Activated CD8-positive, alpha-beta memory T cell treated with anti-CD3 and anti-CD28 coated beads for 1 hour (primary cell): ENCODE measurements at places on chromosomes 7 and 10.

- DNase-seq: no peak
Observed at GRCh38 chr10:130230036-130230435, 93.8 kb downstream of the GLRX3 start.

GRCh38 chr7:42107484-42108240, 129.3 kb downstream of the GLI3 start:
- no peak for DNase-seq

DNA sequence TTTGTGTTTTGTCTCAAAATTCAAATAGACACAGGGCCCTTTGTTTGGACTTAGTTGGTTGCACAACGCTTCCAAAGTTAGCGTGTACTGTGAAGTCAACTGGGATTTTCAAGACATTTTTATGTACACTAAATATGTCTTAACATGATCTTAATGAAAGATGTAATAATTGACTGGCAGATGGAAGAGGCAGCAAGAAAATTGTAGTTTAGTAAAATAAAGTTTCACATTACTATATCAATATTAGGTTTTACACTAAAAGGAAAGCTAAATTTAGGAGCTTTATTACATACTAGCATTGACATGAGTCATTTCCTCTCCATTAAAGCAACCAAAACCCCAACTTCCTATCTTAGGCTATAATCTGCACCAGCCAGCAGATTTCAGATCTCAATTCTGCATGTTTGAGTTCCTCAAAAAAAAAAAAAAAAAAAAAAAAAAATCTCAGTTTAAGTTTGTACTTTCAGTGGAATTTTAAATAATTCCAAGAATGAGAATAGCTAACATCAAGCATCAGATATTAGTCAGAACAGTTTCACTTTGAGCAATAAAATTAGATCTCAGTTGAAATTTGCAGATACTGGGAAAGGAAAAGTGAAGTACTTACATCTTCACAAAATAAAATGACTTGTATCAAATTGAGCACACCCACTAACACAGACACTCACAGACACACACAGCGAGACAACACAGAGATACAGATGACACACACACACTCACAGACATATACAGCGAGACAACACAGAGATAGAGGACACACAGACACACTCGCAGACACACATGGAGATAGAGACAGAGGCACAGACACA, 346.6 kb upstream of the KLF6 start:
- DNase-seq: no peak

DNA sequence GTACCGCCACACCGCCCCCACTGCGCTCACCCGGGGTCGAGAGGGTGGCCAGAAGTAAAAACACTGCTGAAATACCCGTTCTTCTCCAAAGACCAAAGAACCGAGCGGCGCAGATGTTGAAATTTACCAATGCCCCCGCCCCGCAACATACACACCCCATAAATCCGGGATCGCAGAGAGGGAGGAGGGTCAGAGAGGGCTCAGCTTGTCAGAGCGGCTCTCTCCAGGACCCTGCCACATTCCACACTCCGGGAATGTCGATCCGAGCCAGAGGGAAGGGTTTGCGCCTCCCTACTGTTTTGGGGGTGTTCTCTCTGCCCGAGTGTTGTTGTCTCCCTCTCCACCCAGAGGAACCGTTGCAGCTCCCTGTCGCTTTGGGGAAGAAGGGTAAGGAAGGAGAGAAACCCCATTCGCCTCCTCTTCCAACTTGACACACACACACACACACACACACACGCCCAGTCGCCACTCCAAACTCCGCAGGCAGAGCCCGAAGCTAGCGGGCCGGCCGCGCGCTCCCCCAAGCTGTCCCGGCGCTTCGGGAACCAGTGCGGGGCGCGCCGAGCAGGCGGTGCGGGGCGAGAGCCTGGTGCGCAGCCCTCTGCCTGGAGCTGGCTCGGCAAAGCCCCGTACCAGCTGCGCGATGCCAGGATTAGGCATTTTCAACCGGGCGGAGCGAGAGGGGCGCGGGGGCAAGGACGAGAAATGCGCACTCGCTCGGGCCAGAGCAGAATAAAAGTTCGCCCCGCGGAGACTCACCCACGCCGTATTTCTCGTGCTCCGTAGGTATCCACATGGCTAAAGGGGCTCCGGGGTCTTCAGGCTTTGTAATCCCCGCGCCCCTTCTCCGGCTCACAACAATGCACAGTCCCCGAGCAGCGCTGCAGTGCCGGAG, 609 bp downstream of the DOCK4 start:
- peak; percentile 11 for DNase-seq

GRCh38 chr10:73439055-73439454, 5.7 kb upstream of the MSS51 start:
- DNase-seq: no peak

DNA sequence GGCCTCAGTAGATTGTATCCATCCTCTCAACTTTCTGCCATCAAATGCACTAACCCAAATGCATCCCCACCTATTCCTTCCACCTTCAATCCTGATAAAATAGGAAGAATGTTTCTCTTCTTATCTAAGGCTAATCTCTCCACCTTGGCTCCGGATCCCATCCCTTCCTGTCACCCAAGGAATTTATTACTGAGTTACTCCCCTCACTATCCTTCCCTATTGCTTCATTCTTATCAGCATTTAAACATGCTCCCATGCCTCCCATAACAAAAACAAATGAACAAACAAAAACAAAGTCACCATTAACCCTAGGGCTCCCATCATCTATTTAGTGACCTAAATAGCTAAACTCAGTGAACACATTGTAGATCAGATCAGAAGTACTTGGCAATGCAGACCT, 25.3 kb downstream of the AASS start:
- DNase-seq: no peak

DNA sequence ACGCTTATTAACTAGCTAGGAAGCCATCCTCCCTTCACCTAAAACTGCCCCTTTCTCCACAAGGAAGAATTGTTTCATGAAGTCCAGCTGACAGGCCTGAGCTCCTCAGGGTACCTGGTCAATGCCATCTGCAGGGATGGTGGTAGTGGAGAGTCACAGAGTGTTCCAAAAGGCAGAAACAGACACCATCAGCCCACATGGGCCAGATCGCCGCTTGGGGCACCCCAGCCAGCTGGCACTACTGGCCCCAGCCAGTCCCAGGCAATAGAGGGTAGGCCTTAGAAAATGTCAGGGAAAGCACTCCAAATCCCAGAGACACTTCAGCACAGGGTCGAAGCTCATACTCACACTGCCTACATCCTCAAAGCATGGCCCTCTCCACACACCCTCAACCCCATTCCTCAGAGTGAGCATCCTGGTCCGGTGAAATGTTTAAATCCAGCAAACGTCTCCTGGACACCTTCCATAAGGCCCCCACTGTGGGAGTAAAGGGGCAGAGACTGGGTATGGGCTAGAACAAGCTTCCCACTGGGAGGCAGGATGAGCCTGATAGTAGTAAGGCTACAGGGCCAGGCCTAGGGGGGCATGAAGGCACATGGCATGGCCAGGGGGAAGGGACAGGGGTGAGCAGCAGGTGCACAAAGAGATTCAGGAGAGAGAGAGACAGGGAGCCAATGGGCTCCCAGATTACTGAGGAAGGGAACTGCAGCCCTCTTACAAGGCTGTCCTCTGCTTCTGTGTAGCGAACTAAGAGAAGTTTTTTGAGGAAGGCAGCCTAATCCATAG, 1.9 kb downstream of the LRRC20 start:
- DNase-seq: no peak

GRCh38 chr7:113113912-113114311, 4.4 kb downstream of the SMIM30 start:
- no peak for DNase-seq

- DNase-seq: no peak
Observed at GRCh38 chr7:134936893-134937510, 49.3 kb upstream of the AGBL3 start.

GRCh38 chr10:76192694-76193320, 761.4 kb downstream of the LRMDA start:
- DNase-seq: no peak

DNA sequence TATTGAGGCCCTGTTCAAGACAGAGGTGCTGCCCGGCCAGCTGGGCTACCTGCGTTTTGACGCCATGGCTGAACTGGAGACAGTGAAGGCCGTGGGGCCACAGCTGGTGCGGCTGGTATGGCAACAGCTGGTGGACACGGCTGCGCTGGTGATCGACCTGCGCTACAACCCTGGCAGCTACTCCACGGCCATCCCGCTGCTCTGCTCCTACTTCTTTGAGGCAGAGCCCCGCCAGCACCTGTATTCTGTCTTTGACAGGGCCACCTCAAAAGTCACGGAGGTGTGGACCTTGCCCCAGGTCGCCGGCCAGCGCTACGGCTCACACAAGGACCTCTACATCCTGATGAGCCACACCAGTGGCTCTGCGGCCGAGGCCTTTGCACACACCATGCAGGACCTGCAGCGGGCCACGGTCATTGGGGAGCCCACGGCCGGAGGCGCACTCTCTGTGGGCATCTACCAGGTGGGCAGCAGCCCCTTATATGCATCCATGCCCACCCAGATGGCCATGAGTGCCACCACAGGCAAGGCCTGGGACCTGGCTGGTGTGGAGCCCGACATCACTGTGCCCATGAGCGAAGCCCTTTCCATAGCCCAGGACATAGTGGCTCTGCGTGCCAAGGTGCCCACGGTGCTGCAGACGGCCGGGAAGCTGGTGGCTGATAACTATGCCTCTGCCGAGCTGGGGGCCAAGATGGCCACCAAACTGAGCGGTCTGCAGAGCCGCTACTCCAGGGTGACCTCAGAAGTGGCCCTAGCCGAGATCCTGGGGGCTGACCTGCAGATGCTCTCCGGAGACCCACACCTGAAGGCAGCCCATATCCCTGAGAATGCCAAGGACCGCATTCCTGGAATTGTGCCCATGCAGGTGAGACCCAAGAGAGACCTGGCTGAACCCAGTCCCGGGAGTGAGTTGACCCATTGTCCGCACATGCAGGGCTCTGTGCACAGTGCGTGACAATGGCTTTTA, 2.8 kb downstream of the RBP3 start:
- DNase-seq: no peak

DNA sequence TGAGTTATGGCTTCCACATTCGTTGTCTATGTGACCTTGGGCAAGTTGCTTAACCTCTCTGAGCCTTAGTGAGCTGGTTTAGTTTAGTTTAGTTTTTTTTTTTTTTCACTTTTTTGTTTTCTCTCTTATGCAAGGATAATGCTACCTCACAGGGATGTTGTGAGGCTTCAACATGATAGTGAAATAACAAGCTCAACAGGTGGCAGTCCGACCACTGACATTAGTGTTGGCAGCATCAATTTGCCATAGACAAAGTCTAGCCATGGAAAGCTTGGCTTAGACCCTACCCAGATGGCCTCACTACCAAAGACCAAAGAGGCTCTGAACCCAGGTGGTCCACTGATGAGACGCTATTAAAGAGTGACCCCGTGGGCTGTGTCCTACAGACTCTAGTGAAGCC, 27.2 kb upstream of the UNC5B start:
- DNase-seq: no peak

- DNase-seq: no peak
Observed at GRCh38 chr7:40551685-40552576, 417.1 kb downstream of the SUGCT start.

GRCh38 chr7:2192831-2193534, 39.8 kb downstream of the MAD1L1 start:
- no peak for DNase-seq

- no peak for DNase-seq
Observed at GRCh38 chr7:104272767-104273384, 55.5 kb upstream of the LHFPL3 start.

DNA sequence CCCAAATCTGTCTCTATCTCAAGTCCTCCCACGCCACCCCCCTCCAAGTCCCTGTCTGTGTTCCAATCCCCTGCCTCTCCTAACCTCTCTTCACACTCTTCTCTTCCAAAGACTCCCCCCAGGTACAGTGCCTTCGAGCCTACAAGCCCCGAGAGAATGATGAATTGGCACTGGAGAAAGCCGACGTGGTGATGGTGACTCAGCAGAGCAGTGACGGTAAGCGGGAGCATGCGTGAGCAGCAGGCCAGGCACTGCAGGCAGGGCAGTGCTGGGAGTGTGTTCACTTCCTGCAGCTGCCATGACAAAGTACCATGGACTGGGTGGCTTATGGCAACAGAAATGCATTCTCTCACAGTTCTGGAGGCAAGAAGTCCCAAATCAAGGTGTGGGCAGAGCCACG, 23.4 kb downstream of the ARHGEF5 start:
- no peak for DNase-seq

DNA sequence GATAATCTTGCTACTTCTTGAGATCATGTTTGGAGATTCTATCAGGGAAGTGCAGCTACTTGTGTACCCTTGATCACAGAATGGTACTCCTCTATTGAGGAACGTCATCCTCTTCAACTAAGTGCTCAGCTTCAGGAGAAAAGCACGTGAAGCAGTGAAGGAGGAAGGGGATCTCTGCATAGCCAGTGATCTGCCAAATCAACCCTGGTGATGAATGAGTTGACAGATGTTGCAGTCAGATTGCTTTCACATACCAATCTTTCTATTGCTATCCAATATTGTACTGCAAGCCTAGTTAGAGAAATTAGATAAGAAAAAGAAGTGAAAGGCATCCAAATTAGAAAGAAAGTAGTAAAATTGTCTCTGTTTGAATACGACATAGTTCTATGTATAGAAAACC, 309.4 kb downstream of the TWIST1 start:
- no peak for DNase-seq

- DNase-seq: no peak
Observed at GRCh38 chr7:25314731-25315267, 86.5 kb upstream of the NPVF start.

- no peak for DNase-seq
Observed at GRCh38 chr7:91421018-91421417, 156.8 kb downstream of the FZD1 start.

GRCh38 chr10:132884691-132885271, 57.6 kb downstream of the CFAP46 start:
- no peak for DNase-seq

DNA sequence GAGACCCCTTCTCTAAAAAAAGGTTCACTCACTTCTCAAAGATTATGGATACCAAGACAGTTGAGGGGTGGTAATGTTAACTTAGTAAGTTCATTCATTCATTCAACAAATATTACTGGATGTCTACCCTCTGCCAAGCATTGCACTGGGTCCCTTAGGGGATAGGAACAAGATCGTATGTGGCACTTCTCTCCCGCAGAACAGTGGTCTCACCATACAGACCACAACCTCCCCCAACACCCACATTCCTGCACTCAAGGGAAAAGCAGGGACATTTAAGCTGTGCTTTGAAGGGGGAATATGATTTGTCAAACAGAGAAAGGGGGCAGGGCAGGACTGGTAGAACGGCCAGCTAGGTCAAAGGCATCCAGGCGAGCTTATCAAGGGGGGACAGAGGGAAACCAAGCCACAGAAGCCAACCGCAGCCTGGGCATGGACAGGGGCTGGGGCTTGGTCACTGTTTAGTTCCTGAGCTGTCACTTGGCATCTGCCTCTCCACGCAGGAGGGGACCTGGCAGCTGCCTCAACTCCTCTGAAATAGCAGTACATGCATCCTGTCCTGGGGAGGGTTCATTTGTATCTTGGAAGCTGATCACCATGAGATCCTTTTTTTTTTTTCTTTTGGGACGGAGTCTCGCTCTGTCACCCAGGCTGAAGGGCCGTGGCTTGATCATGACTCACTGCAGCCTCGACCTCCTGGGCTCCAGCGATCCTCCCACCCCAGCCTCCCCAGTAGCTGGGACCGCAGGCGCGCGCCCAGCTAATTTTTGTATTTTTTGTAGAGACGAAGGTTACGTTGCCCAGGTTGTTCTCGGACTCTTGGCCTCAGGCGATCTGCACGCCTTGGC, 949 bp upstream of the CLIP2 start:
- DNase-seq: no peak
